ENCODE measurements at places on chromosomes 3 and 15. TPM values are rescaled to one million over a fixed set of nuclear protein-coding genes. Genes with fewer than 3 reads are reported as not detected.

DNA sequence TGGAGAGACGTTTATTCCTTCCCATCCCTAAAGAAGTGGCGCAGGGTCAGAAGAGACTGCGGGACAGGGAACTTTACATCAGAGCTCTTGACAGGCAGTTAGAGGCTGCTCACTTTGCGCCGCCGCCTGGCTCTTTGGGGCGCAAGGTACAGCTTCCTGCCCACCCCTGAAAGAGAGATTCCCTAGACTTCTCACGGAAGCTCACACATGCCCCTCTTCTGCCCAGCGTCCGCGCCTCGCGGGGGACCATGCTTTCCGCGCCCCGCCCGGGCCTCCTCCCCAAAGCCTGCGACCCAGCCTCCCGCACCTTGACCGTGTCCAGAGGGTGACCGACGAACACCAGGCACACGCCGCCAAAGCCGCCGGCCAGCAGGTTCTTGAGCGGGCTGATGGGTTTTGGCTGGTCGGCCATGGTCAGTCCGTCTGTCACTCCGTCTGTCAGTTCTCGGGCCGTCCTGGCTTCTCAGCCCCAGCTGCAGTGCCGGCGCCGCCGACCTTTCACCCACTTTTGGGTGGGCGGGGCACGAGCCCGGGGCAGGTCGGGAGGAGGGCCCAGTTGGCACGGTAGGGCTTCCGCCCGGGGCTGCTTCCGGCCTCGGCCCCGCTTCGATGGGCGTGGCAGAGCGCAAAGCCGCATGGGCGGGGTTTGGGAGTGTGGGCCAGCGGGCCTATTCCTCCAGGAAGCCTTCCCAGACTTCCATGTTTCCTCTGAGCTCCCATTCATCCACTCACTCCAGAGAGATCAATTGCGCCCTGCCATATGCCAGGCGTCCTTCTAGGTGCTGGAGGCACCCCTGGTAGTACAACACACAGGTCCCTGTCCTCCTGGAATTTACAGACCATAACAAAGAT, at the start of gene SLC25A20:
SLC25A20 (minus strand) TSS at position 500 of the 852 bp plus-strand sequence; CDS start at position 412, 88 bp downstream.
- peak; percentile 93 for DNase-seq

GRCh38 chr3:172101107-172101506, 61.7 kb downstream of the FNDC3B start:
- no peak for DNase-seq

DNA sequence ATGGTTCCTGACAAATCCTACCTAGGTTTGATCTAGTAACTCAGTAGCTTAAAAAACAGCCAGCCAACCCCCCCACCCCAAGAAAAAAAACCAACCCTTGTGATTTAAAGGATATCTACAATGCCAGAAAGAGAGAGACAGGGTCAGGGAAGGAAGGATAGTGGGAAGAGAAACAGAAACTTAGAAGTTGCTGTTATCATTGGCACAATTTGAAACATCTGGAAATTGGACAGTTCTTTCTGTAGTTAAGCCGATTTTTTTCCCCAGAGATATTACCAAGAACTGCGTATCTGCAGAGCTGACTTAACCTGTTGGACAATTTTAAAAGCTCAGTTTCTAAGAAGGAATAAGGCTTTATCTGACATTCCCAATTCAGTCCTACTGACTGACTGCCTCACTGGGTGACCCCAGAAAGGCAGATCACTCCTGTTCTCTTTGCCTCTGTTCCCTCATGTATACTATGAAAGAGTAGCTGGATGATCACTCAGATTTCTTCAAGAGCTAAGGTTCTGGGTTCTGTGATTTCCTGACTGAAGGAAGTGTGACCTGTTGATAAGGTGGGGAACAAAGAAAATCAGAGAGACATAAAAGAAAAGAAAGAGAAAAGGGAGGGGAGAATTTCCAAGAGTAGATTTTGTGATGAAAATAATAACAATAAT, 128.3 kb downstream of the MAP2K5 start:
- no peak for DNase-seq

DNA sequence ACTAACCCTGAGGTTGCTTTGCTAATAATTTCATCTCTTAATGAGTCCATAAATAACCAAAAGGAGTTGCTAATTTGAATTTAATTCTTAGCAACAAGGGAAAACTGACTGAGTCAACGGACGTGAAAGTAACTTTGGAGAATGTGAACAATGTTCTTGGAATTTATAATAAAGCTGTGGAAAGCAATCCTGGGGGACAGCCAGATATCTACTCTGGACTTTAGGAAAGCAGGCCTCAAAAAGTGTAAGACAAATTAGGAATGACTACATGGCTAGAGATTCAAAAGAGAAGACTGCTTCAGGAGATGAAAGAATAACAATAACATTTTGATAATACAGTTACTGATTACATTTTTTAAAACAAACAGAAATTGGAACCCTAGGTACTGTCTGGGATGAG, 318.4 kb upstream of the COL8A1 start:
- DNase-seq, result no peak

DNA sequence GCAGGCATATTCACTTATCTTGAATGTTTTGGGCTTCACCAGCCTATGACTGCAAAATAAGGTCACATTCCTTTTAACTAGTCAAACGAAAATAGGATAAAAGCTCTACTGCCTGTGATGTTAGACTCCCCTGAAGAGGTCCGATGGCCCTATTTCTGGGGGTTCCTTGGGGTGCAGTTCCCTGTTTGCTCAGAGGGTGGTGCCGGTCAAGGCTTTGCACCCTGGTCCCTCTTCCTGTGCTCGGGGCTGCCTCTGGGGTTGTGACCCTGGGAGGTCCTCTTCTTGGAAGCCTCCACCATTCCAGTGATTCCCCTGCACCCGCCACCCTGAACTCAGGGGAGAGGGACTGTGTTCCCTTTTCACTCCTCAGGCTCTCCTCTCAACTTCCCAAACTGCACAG, 86.7 kb upstream of the ANKRD34C start:
- no peak for DNase-seq

- no peak for DNase-seq
Measured at GRCh38 chr3:8536096-8537056, 34.8 kb downstream of the LMCD1 start.

DNA sequence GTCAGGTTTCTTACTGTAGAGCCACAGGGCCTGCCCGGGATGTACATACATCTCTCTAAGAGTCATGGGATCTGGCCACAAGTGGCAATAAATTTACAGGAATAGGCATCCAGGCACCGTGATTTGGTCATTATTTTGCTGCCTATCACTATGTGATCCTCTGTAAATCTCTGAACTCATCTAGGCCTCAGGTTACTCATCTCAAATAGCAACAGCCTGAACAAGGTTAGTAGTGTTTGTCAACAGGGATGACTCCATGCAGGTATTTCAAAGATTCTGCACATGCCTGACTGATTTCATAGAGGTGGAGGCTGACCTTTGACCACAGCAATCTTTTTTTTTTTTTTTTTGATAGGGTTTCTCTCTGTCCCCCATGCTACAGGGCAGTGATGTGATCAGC, 88.8 kb upstream of the TBL1XR1 start:
- DNase-seq, result no peak

DNA sequence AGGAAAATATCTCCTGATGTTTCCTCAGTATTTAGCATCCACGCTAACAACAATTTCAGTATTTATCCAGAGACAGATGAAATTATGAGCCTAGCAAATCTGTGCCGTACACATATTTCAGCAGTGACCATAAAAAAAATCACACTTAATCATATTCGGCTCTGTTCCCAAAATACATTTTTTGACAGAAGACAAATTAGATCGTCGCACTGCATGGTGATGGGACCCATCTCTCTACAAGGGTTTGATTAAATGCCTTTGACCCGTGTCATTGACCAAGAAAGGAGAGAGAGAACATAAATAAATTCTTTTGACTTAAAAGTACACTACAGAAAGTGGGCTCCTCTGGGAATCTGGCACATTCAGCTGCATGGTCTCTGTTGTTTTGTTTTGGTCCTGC, 215.3 kb upstream of the SEMA6D start:
- DNase-seq, result no peak

DNA sequence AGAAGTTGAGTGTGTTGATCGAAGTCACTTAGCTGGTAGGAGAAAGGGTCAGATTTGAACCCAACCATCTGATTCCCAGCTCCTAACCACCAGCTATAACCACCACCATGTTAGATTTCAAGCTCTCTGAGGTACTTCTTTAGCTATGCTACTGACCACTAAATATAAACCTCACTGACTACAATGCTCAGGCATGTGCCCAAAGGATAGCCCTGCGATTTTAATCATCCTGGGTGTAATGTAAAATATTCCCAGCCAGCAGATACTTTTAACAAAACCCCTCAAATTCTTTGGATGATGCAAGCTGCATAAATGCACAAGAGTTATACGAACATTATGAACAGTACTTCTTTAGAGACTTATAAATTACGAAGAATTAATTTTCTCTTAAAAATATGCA, 115.2 kb upstream of the TSC22D2 start:
- DNase-seq, result no peak

GRCh38 chr3:36686516-36686915, 77.8 kb downstream of the DCLK3 start:
- no peak for DNase-seq

DNA sequence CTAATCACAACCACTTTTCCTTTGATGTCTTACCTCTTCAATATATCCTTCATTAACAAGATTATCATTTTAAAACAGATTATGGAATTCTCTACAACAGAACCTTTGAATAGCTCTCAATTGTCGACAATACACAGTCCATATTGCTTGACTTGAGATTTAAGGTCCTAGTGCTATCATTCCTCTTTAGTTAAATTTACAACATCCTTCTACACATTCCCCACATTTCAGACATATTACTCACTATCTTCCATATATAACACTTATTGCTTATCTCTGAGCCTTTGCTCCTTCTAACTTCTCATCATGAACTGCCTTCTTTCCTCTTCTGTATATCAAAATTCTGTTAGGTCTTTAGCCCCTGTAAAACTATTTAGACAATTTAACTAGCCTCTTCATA, 247.0 kb downstream of the STXBP5L start:
- DNase-seq, result no peak

DNA sequence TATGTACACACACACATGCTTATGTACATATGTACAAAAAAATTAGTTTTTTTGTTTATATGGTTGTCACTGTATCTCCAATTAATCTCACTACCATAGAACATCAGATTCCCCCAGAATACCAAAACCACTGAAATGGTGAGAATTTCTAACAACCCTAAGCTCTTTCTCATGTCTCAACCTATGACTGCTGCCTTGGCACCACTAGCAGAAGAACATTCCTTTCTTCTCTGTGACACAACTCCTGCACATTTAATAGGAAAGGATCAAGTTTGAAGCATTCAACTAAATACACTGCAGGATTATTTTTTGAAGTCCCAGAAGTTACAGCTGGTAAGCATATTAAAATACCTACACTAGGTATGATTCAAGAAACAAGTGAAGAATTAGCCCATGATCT, 109.6 kb downstream of the FAM174B start:
- no peak for DNase-seq

- DNase-seq, result no peak
Measured at GRCh38 chr3:17133632-17134545, 249.1 kb downstream of the PLCL2 start.

- no peak for DNase-seq
Measured at GRCh38 chr3:123485551-123485950, 36.7 kb upstream of the ADCY5 start.

GRCh38 chr3:157355276-157355675, 81.4 kb upstream of the PTX3 start:
- DNase-seq, result no peak

GRCh38 chr15:76512971-76513370, 176.4 kb downstream of the ISL2 start:
- DNase-seq, result no peak

DNA sequence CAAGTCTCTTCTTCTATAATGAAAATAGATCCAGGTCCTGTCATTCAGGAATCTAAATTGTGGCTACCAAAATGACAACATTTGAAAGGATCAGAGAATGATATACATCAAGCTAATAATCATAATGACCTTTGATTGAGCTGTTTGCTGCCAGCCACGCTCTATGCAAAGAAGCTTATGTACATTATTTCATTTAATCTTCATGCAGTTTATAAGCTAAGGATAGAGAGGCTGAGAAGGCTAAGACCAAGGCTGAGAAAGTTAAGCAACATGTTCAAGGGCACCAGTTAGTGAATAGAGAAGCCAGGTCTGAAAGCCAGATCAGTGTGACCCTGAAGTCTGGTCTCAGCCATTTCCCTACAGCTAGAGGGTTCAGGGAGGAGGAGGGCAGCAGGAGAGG, 29.4 kb downstream of the PAQR5 start:
- no peak for DNase-seq

DNA sequence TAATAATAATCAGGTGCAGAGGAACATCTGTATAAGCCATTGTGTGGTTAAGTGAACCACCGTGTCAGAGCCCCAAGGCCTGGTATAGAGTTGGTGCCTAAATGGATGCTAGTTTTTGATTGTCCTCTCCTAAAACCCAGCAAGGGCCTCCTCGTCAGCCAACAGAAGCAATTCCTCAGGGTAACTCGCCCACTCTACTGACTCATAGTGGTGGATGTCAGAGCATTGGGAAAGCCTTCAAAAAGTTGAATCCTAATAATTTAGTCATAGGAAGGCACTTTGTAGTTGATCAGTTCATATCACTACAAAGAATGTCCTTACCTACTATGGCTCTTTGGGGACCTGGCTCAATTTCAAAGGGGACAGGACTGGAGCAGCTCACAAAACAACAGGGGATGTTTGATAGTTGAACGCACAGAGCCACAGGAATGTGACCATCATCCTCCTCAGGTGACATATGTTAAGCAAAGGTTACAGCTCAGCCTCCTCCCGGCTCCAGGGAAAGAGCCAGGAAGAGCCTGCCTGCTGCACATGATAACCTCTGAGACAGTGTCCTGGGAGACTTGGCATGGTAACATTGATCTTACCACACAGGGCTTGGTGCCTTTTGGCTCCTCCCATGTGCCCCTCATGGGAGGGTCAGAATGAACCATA, 338.7 kb downstream of the CLSTN2 start:
- DNase-seq, result no peak

Gene CHRD
- total RNA-seq, result 16.8 TPM

Gene SPTSSB
- 242 TPM for total RNA-seq

Gene GOLGA8O
- 4.5 TPM for total RNA-seq

Gene GOLGA6D
- total RNA-seq, result not detected

Gene DNAH1
- total RNA-seq, result 16.6 TPM

Gene TIMP4
- 16.5 TPM for total RNA-seq

Gene ZNF80
- not detected for total RNA-seq

Gene SATB1
- 59.7 TPM for total RNA-seq

Gene CCDC39
- not detected for total RNA-seq

Gene PLSCR5
- not detected for total RNA-seq

Gene CPA3
- total RNA-seq, result 10.5 TPM

Gene CA12
- 114 TPM for total RNA-seq

Gene MAP6D1
- 2.1 TPM for total RNA-seq

Gene SERPINI2
- 0.55 TPM for total RNA-seq
